Right kidney (tissue), 9 donors: ENCODE measurements at places on chromosomes 16 and 17.
A peak's percentile ranks its signal among the peaks of the same experiment; 100 is the strongest.

GRCh38 chr17:80443916-80444643, 29.1 kb downstream of the ENDOV start:
- DNase-seq: no peak

DNA sequence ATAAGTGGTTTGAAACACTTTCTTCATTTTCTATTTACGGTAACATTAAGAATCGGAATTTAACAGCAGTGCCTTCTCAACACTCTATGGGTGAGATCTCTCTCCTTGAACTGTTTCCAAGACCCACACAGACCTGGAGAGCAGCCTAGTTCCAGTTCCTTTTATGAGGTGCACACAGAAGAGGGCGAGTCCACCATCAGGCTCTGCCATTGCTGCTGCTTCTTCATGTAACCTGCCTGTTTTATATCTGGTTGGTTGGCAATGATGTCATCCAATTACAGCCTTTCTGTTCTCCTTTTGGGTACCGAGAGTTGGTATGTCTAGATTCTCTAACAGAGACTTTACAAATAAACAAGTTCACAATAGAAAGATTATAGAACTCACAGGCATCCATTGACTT, 225.7 kb downstream of the UTP18 start:
- no peak for DNase-seq

GRCh38 chr16:15770512-15770911, 86.3 kb downstream of the MYH11 start:
- DNase-seq: no peak

GRCh38 chr16:85285681-85286065, 173.4 kb upstream of the CIBAR2 start:
- no peak for DNase-seq

DNA sequence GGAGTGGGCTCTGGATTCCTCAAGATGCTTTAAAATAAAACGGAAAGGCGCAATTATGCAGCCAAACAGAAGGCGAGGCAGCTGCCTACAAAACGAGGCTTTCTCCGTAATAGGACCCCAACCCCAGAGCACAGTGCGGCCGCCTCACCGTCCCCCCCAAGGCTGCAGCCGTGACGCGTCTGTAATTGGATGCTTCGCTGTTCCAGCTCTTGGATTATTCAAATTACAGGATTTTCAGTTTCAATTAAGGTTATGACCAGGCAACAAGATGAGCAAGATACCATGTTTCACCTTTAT, 37.3 kb upstream of the ABR start:
- no peak for DNase-seq

DNA sequence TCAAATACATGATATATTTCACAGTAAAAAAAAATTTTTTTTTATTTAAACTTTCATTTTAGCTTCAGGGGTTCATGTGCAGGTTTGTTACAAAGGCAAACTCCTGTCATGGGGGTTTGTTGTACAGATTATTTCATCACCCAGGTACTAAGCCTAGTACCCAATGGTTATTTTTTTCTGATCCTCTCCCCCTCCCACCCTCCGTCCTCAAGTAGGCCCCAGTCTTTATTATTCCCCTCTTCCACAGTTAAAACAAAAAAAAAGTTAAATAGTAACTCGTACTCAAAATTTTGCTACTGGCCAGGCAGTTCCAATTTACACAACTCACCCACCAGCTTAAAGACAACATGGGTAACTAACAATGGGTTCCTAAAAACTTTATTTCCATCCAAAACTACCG, 63.9 kb downstream of the WDR59 start:
- DNase-seq: no peak

- no peak for DNase-seq
These were observed 26.4 kb upstream of the TEKT1 start for GRCh38 chr17:6857904-6858303.

DNA sequence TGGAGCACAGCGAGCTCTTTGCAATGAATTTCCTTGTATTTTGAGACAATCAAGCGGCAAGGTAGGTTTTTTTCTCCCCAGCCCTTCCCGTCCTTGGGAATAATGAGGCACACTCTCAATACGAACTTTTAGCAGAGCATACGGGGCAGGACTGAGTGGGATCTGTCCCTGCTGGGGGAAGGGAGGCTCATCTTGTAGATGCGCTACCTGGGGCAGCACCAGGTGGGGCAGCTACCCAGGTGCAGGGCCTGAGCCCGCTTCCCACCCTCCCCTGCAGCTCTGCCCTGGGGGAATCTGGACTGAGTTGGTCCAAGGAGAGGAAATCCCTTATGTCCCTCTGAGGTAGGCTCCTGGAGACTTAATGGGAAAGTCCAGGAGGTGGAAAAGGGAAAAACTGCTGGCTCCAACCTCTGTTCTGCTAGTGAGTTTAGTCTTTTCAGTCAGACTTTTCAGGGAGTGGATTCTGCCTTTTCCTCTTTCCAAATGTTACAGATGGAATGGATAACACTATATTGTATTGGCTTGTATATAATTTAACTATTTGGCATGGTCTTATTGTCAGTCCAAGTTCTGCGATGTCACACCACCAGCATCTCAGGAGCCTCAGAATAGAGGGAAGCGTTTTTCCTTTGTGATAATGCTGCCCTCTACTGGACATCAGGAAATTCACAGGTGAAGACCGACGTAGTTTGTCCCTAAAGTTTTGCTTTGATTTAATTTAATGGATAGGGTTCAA, 9.6 kb upstream of the CES1 start:
- DNase-seq: peak; percentile 5

DNA sequence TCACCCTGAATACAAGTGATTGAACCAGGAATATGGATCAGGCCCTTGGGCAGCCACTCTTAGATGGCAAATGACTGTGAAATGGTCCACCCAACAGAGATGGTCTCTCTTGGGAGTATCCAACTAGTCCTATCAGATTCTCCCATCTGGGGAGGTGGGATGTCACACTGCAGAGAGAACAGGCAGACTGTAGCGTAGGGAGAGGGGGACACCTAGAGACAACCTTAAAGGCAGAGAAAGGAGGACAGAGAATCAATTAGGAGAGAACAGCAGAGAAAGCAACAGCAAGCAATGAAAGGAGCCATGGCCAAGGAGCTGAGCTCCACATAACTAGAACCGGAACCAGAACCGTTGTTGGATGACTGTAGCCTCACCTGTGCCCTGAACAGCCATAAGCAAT, 37.2 kb downstream of the IQCK start:
- DNase-seq: no peak

DNA sequence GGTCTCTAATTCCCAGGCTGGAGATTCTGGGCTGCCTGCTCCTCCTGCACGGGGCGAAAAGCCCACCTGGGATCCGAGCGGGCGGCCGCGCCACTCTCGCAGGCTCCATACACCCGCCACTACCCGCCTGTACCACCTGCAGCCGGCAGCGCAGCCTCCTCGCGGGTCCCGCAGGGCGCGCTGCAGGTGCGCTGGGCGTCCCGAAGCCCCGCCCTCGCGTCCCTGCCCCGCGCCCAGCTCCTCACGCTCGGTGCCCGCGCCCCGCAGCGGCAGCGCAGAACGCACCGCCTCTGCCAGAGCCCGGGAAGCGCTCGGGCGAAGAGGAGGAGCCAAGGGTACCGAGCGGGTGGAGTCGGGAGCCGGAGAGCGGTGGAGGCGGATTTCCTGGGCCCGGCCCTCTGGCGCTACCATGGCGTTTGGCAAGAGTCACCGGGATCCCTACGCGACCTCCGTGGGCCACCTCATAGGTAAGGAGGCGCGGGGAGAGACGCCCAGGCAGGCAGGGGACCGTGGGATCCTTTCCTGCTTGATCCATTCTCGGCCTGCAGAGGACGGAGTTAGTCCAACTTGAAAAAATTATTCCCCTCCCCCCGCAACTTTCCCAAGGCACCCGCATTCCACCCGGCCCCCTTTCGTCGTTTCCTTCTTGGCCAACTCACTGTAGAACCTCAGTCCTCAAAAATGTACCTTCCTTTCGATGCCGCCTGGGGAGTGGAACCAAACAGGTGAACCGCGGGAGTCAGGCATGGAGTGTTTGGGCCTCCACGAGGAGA, at the start of gene TOM1L1:
Gene TOM1L1, plus strand, starts transcription at position 396 of the 773 bp plus-strand sequence. Its CDS starts 14 bp downstream, at position 410.
- peak; percentile 80 for DNase-seq

GRCh38 chr17:81672504-81672903, 6.0 kb downstream of the CCDC137 start:
- no peak for DNase-seq

- DNase-seq: no peak
These were observed 7.4 kb upstream of the MEAK7 start for GRCh38 chr16:84511831-84512230.
